ENCODE measurements at places on chromosomes 4 and X. TPM values are rescaled to one million over a fixed set of nuclear protein-coding genes. Genes with fewer than 3 reads are reported as not detected.

DNA sequence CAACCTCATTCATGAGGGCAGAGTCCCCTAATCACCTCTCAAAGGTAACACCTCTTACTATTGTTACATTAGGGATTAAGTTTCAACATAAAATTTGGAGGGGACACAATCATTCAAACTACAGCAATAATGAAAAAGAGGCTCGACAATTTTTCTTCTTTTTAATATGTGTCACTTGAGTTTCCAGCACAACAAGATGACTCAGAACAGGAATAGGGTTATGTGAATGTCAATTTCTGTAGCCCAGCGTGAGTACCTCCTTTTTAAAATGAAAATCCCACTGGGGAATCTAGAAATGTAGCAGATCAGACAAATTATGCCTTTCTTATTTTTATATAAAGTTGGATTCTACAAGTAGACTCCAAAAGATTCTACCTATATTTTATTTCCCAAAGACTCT, 83.7 kb downstream of the ZNF330 start:
- no peak for DNase-seq

- DNase-seq = no peak
These were observed 11.0 kb upstream of the TBC1D8B start for GRCh38 chrX:106791495-106791894.

The XPNPEP2 gene
- polyA plus RNA-seq = 81.5 TPM

DNA sequence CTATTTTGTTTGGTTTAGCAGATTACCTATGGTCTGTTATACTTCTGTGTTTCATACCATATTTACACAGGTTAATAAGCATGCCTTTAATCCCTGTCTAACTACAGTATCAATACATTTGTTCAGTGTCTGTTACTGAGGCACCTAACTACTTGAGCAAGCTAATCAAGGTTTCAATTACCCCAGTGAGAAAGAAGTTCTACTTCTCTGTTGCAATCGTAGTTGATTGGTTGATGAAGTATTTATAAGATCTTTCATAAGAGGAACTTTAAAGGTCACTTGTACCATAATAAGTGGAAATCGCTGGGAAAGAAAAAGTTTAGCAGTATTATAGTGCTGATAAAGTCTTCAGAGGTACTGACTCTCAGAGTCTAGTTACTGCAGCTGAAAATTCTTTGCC, 490.6 kb downstream of the RPA4 start:
- no peak for DNase-seq

The EGFL6 gene
- 23.1 TPM for polyA plus RNA-seq

DNA sequence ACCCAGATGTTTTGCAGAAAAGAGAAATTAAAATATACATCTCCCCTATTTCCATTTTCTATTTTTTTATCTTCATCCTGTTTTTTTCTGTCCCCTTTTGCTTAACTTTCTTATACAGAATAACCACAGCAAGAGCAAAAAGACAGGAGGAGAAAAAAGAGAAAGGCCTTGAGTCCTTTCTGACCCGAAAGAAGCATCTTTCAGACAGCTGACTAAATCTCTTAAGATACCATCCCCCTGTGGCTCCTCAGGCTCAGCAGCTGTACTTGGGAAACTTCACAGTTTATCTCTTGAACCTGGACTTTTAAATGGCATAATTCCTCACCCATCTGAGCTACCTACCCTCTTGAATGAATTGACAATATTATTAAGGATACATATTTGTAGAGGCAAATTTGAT, 100.2 kb downstream of the FIP1L1 start:
- DNase-seq = no peak

- no peak for DNase-seq
These were observed 31.6 kb upstream of the CDKN2AIP start for GRCh38 chr4:183412821-183413220.

The FGFBP1 gene
- polyA plus RNA-seq = not detected

DNA sequence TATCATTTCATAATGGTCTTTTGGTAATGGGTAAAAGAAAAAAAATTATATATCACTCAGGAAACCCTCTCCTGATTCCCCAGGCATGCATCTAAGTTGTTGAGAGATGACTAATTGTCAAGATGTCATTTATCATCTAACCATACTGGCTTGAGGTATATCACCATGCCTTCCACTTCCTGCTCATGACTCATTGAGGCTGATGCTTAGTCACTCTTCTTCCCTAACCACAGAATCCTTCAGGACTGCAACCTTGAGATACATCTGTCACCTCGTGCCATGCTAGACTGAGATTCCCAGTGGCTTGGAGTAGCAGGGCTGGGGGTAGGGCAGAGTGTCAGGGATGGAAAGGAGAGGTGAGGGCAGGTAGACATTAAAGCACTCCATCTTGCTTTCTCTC, 782.5 kb upstream of the INTU start:
- no peak for DNase-seq

DNA sequence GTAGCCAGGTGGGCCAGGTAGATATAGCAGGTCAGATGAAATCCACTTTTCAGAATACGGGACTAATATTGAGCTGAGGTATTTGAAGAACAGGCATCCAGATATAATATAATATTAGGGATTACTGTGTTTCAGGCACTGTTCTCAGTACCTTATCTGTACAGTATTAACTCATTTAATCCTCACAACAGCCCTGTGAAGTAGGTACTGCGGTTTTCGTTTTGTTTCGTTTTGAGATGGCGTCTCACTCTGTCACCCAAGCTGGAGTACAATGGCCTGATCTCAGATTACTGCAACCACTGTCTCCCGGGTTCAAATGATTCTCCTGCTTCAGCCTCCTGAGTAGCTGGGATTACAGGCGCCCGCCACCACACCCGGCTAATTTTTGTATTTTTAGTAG, 129.6 kb downstream of the IL1RAPL2 start:
- DNase-seq = no peak

The CENPVL1 gene
- polyA plus RNA-seq = 0.28 TPM

- DNase-seq = no peak
These were observed 52.2 kb downstream of the SPARCL1 start for GRCh38 chr4:87476934-87477333.

GRCh38 chrX:40816906-40817305, 81.6 kb upstream of the MED14 start:
- no peak for DNase-seq

DNA sequence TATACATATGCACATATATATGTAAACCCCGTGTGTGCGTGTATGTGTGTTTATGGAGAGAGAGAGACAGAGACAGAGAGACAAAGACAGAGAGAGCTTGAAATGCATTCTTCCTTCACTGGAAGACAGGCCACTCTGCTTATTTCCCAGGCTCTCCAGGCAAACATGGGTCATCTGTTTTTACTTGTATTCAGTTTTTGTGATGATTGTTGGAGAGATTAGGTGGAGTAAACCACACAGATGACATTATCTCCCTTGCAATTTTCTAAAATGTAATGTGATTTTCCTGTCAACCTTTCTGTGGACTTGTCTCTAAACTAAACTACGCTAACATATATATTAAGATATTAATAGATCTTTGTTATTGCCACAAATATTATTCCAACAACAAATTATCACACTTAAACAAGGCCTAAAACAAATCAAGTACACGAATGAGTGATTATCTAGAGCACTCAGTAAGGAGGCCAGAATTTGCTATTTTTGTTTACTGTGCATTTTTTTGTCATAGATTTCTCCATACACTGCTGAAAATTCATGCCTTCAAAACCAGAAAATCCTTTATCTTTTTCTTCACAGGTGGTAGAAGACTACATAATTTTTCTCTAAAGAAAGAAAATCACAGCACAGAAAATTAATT, 251.8 kb upstream of the SLIT2 start:
- no peak for DNase-seq

The GRSF1 gene
- 137 TPM for polyA plus RNA-seq

- DNase-seq = peak; percentile 12
These were observed 58.4 kb upstream of the TET2 start for GRCh38 chr4:105088110-105088879.

The LRRC66 gene
- 1.3 TPM for polyA plus RNA-seq

- no peak for DNase-seq
These were observed 61.9 kb downstream of the TMEM150C start for GRCh38 chr4:82499738-82500434.

The CT45A3 gene
- polyA plus RNA-seq = not detected

The POF1B gene
- polyA plus RNA-seq = 0.91 TPM

The C4orf51 gene
- polyA plus RNA-seq = not detected

The CSN1S1 gene
- not detected for polyA plus RNA-seq

The NLRP2B gene
- polyA plus RNA-seq = 0.12 TPM

DNA sequence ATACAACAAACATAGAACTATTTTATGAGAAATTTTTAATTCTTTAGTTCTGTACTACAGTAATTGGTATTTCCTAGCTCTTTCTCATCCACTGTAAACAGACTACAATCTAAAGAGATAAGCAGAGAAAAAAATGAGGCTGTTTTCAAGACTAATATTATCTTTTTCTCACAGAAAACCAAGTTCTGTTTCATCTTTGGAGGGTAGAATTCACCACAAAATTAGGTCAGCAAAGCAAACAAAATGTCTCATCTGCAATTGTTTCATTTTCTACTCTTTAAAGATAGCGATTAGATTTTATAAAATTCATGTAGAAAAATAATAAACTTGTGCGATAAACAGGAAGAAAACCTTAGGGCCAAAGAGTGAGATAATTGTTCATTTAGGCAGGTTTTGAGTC, 10.8 kb downstream of the APOO start:
- DNase-seq = no peak

DNA sequence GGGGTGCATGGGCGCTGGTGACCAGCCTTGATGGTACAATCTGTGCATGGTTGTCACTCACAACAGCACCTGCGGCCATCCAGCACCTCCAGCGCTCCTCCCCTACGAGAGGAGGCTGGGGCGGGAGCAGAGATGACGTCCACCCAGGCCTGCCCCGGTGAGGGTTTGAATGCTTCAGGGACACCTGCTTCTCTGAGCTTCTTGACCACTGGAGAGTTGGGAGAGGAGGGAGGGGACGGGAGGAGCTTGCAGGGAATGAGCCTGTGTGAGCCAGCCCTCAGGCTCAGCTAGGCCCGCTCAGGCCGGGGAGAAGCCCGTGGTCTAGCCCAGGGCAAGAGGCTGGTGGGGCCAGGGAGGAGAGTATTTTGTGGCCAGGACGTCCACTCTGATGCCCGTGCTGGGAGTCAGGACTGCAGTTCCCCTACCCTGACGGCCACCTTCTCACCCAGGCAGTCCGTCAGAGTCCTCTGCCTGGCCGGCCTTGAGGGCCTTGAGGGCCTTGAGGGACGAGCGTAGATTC, 59.2 kb downstream of the CPZ start:
- no peak for DNase-seq

DNA sequence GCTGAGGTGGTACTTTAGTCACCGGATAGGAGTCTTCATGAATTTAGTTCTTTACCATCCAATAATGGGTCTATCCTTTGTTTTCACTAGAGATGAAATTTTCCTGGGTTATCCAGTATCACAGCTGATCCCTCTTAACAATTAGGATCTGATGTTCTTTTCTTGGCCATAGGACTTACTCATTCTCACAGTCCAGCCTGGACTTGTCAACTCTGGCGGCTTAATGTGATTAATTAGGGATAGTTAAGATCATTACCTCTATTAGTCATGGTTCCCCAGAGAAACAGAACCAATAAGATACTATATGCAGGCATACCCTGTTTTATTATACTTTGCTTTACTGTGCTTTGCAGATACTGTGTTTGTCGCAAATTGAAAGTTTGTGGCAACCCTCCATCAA, 272.7 kb upstream of the FAT4 start:
- no peak for DNase-seq

DNA sequence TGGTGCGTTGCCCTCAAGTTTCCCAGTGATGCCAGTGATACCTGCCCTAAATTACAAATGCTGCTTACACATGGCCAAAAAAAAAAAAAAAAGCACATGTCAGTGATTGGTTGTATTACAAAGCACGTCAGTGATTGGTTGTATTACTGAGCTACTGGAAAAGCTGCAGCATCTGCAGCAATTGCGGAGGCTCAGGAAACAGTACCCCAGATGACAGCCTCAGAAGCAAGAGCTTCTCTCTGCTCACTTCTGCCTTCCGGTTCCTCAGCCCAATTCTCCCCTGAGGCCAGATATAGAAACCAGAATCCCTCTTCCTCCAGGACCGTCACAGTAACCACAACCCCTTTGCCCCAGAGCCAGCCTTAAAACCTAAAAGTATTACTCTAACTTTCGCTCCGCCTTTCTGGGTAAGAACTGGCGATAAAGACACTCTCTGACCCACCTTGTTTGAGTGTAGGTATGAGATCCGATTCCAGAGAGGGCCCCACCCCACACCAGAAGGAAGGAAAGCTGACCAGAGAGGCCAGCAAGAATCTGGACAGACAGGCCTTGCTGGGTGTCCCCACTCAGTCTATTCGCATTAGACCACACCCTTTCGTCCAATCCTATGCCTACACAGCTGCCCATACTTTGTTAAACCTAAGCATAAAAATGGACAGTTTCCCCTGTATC, 85.0 kb upstream of the SORBS2 start:
- no peak for DNase-seq

DNA sequence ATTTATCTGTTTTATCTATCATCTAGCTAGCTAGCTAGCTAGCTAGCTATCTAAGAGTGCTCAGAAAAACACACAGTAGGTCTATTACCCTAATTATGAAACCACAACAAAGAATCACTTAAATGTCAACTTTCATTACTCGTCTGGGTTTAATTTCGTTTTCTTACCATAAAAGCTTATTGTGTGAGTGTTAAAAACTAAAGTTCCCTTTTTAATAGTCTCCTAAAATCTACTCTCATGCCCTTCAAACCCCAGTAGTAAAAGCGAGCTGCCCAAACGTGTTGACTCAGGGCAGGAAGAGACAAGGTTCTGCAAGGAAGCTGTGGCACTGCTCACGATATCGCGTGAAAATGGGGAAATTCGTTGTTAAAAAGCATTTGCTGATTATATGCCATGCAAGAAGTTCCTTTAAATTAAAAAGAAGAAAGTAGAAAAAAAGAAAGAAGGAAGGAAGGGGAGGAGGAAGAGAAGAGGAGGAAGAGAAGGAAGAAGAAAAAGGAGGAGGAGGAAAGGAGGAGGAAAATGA, 595 bp downstream of the MBNL3 start:
- no peak for DNase-seq

The SUPT20HL2 gene
- not detected for polyA plus RNA-seq

GRCh38 chr4:22873899-22874298, 181.2 kb downstream of the GBA3 start:
- no peak for DNase-seq

DNA sequence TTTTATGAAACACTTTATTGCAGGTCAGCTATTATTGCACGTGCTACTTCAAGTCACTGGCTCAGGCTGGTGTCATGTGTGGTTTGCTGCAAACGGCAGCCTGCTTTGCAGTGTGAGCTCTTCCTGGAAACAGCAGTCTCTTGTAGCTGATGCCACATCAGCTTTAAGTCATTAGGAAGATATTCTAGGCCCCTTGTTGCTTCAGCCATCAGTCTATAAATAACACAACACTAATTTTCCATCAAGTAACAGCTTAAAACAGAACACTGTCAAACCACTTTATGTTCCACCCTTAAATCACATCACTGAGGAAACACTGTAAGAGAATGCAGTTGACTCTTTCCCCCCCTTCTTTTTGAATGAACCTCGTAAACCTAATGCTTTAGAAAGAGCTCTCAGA, 93.8 kb downstream of the GATB start:
- DNase-seq = peak; percentile 59

DNA sequence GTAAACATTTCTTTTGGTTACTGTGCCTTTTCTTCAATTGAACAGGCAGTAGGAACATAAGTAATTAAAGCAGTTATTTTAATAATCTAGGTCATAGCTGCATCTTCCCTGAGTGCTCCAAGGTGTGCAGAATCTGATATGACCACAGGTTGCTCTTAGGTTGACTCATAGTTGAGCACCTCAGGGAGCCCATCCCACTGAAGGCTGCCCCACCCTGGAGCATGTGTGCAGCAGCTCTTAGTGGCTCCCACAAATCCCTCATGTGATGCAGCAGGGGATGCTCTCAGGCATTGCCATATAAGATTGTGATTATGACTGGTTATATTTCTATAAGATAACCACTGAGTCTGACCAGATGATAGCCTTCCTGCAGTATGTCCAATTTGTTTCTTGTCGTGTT, 72.3 kb downstream of the ZNF518B start:
- no peak for DNase-seq
